ENCODE measurements at places on chromosomes 12 and 14.
A peak's percentile ranks its signal among the peaks of the same experiment; 100 is the strongest.

DNA sequence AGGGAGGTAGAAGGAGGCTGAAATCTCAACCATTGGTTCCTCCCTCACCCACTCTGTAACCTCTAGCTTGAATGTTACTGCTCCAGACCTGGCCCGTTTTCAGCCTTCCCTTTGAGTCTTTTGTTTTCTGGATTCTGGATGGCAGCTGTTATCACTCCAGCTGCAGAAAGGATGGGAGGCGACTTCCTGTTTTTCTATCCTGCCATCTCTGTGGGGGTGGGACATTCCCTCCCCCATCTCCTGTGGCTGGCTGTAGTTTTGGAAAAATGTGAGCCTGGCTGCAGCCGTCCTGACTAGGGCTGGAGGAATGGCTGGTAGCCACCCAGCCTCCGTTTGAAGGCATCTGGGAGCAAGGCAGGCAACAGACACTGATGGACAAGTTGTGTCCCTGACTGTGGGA is 2.9 kb upstream of the PPFIBP1 start:
- peak; percentile 54 for DNase-seq

- DNase-seq: no peak
Observed at GRCh38 chr14:47153746-47154145, 502.2 kb upstream of the RPL10L start.

GRCh38 chr14:63039866-63040265 is 5.4 kb downstream of the KCNH5 start:
- DNase-seq: peak; percentile 12

DNA sequence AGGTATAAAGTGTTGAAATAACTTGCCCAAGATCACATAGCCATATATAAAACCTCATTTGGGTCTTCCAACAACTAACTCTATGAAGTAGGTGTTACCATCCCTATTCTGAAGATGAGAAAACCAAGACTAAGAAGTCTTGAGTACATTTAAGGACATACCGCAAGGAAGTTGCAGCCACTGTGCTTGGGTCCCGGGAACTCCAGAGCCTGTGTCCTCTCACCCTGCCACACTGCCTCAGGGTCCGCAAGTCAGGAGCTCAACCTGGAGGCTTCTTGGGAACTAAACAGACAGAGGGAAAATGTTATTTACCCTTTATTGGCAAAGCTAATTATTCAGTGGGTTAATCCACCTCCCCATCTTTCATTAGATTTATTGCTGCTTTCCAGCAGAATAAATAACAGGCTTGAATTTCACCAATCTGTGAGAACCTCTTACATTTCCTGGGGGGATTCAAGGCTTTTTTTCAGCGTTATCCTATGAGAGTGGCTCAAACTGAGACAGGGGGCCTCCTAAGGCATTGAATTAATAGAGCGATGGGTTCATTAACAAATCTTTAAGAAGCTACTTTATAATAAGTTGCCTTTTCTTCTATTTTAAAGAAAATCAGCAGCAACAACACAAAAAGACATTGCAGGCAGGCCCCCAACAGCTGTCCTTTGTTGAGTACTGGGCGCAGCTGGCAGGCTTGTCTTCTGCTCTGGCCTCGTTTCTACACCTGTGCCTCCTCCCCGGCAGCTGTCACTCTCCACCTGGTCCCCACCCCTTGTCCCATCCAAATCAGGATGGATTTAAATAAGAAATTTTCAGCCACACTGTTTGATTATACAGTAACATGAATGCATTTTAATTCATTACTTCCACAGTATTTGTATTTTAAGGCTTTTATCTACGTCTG is 25.3 kb downstream of the PHLDA1 start:
- DNase-seq: no peak
